ENCODE measurements at places on chromosomes 16 and 17. TPM values are rescaled to one million over a fixed set of nuclear protein-coding genes. Genes with fewer than 3 reads are reported as not detected.

DNA sequence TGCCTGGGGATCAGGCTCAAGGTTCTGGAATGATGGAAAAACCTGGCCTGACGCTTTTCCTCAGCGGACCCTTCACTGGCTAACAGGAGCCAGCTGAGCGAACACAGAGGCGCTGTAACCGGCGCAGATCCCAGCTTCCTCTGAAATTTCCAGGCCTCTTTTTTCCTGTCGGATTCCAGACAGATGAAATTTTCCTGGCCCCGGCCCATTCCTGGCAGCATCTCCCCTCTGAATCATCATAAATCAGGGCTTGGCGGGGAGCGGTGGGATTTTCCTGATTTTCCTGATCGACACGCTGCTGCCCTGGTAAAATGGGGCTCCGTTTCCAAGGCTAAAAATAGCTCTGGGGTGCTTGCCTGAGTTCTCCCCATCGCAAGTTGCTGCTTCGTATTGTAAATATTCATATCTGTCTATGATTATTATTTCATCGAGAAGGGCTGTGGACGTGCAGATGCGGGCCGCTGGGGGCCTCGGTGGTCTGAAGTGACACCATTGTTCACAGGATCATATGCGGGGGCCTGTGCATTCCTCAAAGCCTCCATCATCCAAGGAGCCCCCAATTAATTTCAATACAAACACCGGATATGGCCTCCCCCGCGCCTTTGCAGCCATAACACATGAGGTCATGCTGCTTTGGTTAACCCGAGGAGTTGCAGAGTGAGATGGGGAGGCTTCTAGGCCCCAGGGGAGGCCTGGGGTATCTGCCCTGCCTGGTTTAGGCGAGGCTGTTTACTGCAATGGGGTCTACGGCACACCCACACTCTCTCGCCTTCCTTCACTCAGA is 45.8 kb upstream of the ETV4 start:
- no peak overlapping the region for H3K27ac ChIP-seq
- H3K27me3 ChIP-seq: no peaks in the 10 kb centered on the region
- DNase-seq: peak; percentile 24
- H3K36me3 ChIP-seq: no peaks in the 10 kb centered on the region
- H3K4me3 ChIP-seq: no peak overlapping the region

GRCh38 chr17:56260376-56261002 is 107.2 kb downstream of the ANKFN1 start:
- no peak overlapping the region for H3K4me3 ChIP-seq
- no peaks in the 10 kb centered on the region for H3K36me3 ChIP-seq
- no peak for DNase-seq
- H3K4me1 ChIP-seq: no peaks in the 10 kb centered on the region

DNA sequence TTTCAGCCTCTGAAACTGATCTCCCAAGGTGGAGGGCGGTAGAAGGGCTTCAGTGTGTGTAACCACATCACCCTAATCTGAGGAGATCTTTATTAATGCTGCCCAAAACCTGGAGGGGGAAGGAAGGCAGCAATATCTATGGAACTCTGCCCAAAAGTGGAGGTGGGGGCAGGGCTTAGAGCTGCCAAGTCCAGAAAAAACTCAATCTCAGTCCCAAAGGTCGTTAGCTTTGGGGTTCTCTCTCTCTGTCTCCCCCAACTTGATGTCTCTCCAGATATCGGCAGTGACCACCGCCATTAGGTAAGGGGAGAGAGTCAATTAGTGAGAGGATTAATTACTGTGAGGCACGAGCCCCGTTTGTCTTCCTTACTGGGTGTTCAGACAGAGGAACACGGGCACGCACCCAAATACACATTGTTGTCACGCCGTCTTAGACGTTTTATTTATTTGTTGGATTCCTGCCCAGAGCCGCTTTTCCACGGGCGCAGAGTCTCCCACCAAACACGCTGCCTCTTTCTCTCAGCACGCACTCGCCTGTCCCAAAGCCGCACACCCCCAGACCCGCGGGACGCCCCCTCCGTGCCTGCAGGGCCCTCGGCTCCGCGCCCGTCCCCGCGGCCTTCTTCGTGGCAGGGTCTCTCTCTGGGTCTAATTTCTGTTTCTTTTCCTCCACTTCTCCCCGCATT is 5.4 kb upstream of the LHX1 start:
- H3K4me1 ChIP-seq: peaks cover 16% of the 10 kb centered on the region
- H3K36me3 ChIP-seq: no peaks in the 10 kb centered on the region
- H3K27ac ChIP-seq: no peak overlapping the region

DNA sequence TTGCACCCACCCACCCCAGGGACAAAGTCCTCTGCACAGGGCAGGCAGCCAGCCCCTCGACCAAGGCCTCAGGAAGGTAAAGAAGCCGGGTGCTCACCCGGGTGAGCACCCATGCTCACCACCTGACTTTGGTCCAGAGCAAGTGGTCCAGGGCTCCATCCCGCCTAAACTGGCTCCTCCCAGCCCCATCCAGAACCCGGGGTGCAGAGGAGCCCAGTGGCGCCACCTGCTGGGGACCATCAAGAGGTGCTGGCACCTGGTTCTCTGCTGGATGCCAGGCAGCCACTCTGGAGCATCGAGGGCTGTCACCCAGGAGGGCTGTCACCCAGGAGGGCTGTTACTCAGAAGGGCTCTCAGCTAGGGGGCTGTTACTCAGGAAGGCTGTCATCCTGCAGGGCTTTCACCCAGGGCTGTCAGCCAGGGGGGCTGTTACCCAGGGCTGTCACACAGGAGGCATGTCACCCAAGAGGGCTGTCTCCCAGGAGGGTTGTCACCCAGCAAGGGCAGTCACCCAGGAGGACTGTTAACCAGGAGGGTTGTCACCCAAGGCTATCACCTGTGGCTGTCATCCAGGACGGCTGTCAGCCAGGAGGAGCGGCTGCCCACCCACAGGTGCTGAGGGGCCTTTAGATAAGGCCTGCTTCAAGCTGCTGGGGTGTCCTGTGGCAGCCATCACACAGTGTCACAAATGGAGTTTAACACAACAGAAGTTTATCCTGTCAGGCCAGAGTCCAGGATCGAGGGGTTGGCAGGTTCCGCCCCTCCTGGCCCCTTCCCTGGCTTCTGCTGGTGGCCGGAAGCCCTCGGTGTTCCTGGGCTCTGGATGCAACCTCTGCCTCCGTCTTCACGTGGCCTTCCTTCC is 98.5 kb downstream of the TNFRSF13B start:
- H3K4me3 ChIP-seq: no peak overlapping the region
- no peaks in the 10 kb centered on the region for H3K4me1 ChIP-seq
- no peak overlapping the region for H3K27ac ChIP-seq
- H3K27me3 ChIP-seq: no peaks in the 10 kb centered on the region

DNA sequence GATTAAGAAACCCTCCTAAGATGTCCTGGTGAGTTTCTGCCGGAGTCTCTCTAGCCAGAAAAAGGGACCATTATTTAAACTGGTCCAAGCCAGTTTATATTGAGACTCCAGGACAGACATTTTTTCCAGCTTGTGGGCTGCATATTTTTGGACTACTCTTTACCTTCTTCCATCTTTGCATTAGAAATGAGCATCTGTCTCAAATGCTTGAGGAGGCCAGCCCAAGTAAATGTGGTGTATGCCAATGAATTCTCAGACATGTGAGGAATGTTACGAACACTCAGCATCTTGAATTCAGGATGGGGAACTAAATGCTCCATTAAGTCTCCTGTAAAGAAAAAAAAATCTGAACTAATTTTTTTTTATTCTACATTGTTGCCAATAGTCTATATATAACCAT is 18.4 kb downstream of the TUBD1 start:
- no peak overlapping the region for H3K4me3 ChIP-seq
- H3K4me1 ChIP-seq: no peaks in the 10 kb centered on the region
- H3K27me3 ChIP-seq: no peaks in the 10 kb centered on the region
- no peak for DNase-seq
- no peak overlapping the region for H3K27ac ChIP-seq

Gene TMC8
- total RNA-seq: 0.32 TPM
